ENCODE measurements at places on chromosomes 16 and 17.
A peak's percentile ranks its signal among the peaks of the same experiment; 100 is the strongest.

GRCh38 chr16:71347146-71347545, 11.4 kb upstream of the CALB2 start:
- DNase-seq: no peak

- no peak for DNase-seq
Measured at GRCh38 chr17:43982171-43982570, 22.3 kb upstream of the NAGS start.

GRCh38 chr17:8867361-8867981, at the start of gene PIK3R6:
Gene PIK3R6, minus strand, starts transcription at chr17:8867674. Its CDS starts 17,880 bp downstream, at chr17:8849794.
- peak; percentile 15 for DNase-seq

DNA sequence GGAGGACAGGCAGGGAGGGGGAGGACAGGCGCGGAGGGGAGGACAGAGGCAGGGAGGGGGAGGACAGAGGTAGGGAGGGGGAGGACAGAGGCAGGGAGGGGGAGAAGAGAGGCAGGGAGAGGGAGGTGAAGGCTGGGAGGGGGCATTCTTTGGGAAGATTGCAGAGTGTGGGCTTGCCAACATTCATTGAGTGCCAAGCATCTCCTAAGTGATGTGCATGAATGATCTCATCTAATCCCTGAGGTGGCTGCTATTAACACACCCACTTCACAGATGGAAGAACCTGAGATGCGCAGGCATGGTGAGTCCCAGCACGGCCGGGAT, 58.3 kb downstream of the NT5M start:
- DNase-seq: no peak

DNA sequence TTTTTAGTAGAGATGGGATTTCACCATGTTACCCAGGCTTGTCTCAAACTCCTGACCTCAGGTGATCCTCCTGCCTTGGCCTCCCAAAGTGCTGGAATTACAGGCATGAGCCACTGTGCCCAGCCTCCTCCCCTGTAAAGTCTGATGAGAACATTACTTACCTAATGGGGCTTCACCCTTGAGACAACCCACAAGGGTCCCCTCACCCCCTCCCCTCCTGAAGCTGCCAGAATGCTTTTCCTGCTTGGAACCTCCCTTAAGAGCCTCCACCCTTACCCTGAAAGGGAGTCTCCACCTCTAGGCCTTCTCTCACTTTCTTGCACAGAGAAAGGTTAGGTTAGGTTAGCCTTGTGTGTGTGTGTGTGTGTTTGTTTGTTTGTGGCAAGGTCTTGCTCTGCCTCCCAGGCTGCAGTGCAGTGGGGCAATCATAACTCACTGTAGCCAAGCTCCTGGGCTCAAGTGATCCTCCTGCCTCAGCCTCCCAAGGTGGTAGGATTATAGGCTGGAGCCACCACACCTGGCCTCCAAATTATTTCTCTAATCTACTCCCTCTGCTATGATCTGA, 8.9 kb downstream of the SLC5A11 start:
- DNase-seq: no peak

DNA sequence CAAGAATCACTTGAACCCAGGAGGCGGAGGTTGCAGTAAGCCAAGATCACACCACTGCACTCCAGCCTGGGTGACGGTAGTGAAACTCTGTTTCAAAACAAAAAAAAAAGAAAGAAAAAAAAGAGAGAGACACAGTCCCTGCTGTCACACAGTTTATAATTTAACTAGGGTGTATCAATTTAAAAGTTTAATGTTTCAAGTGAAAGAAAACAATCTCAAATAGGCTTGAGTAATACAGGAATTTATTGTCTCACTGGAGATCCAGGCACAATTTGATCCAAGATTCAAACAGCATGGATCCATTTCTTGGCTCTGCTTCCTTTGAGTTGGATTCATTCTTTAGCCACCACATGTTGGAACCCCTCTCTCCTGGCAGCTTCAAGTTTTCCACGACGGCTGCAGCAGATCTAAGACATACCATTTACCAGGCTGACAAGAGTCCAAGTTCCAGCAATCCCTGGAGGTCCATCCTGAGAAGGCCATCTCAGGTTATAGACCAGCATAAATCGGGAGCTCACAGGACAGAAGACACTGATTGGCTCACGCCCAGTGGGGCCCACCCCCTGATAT, 97.5 kb downstream of the YPEL2 start:
- DNase-seq: no peak

GRCh38 chr16:53024045-53024444, 28.7 kb downstream of the CHD9NB start:
- DNase-seq: no peak

DNA sequence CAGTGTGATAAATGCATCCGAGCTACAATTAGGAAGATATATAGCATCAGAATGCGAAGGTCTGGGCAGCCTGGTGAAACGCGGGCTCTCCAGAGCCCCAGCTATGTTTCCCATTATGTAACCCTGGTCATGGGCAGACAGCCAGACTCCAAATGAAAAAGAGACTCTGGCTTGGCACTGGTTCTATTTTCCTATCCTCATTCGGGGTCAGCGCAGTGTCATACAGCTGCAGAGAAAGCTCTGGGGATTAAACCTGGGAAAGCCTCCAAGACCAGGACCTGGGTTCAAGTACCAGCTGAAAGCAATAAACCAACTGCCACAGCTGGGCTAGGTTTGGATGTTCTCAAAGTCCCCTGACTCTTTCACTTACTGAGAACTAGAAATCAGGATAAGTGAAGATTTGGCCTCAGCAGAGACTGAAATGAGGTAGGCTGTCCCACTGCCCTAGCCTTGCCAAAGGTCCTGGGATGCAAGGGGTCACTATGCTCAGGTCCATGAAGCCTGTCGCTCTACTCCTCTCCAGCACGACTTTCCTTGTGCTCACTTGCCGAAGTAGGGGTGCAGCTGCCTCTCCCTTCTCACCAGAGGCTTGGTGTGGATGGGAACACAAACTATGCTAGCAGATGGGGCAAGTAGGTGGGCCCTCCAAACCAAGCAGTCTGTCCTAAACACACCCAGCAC, 123.8 kb downstream of the SMG6 start:
- DNase-seq: no peak

GRCh38 chr16:73275024-73275423, 227.1 kb upstream of the ZFHX3 start:
- no peak for DNase-seq

DNA sequence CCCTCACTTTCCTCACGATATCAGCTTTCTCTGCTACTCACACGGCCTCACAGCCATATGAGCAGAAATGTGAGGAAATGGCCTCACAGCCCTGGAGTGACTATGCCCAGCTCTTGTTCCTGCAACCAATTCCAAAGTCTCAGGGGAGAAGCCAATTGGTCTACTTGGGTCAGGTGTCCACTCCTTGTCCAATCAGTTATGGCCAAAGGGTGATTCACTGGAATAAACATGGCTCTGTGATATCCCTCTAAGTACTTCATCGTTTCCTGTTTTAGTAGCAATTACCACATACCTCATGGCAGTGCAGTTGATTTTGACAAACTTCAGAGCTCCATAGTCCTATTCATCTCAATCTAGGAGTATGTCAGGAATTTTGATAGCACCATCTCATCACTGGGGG, 195.4 kb downstream of the KATNIP start:
- peak; percentile 4 for DNase-seq

GRCh38 chr16:2424061-2425007, 4.9 kb upstream of the CCNF start:
- DNase-seq: no peak

DNA sequence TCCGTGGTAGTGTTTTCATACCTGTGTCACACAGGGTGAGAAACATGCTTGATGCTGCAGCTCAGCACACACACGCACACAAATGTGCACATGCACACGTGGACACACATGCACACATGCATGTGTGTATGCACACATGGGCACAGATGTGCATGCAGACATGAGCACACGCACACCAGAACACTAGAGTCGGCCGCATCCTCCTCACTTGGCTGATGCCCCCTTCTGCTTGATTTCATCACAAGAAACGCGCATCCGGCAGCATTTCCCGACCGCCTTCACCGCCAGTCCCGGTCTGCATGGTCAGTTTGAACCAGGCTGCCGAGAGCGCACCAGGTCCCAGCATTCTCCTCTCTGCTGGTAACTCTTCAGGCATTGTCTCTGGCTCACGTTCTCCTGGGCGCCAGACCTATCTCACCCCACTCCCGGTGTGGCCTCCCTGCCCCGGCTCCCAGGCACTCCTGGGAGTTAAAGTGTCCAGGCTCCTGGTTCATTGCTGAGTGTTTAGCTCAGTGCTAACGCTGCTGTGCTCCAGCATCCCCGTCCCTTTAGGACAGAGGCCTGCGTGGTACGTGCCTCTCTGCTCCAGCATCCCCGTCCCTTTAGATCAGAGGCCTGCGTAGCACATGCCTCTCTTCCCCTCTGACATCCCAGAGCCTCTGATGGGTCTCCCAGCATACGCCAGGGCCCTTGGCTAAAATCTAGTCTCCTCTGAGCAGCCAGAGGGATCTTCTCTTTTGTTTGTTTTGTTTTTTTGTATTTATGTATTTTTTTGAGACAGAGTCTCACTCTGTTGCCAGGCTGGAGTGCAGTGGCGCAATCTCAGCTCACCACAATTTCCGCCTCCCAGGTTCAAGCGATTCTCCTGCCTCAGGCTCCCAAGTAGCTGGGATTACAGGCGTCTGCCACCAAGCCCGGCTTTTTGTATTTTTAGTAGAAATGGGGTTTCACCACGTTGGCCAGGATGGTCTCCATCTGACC, 16.0 kb downstream of the BAIAP2 start:
- no peak for DNase-seq

- DNase-seq: no peak
Measured at GRCh38 chr17:28685366-28685765, 23.4 kb downstream of the SUPT6H start.

DNA sequence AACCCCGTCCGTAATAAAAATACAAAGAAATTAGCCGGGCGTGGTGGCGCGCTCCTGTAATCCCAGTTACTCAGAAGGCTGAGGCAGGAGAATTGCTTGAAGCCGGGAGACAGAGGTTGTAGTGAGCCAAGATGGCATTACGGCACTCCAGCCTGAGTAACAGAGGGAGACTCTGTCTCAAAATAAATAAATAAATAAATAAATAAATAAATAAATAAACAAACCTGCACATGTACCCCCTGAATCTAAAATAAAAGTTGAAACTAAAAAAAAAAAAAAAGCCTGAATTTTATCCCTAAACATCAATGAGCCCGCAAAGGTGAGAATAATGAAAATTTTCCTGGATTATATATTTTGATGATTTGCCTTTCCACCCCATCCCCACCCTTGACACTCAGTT, 124.7 kb downstream of the CDH11 start:
- no peak for DNase-seq

- no peak for DNase-seq
Measured at GRCh38 chr17:83090444-83091256, 11.2 kb downstream of the METRNL start.

DNA sequence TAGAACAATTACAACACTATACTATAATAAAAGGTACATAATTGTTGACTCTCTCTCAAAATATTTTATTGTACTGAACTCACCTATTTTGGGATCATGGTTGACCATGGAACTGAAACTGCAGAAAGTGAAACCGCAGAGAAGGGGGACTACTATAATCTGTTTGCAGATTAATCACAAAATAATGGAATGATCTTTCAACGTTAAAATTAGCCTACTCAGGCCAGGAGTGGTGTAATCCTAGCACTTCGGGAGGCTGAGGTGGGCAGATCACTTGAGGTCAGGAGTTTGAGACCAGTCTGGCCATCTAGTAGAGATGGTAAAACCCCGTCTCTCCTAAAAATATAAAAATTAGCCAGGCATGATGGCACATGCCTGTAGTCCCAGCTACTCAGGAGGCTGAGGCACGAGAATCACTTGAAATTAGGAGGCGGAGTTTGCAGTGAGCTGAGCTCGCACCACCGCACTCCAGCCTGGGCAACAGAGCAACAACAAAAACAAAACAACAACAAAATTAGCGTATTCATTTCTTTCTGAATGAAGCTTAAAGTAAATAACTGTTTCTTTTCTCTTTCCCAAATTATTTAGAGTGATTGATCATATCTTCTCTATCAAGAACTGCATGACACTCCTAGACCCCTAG, 45.6 kb downstream of the IKZF3 start:
- no peak for DNase-seq

DNA sequence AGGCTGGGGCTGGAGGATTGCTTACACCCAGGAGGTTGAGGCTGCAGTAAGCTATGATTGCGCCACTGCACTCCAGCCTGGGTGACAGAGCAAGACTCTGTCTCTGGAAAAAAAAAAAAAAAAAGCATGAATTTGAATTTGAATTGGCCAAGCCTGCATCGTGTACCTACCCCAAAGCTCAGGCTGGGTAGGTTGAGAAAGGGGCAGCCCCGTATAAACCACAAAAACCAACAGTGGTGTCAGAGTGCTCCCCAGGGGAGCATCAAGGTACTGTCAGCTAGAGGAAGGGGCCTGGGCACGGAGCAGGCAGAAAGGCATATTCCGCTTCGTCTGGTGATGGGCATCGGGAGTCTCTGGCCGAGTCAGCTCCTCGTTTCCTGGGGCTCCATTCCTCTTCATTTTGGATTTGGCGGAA, 40.9 kb downstream of the RAP1GAP2 start:
- no peak for DNase-seq

DNA sequence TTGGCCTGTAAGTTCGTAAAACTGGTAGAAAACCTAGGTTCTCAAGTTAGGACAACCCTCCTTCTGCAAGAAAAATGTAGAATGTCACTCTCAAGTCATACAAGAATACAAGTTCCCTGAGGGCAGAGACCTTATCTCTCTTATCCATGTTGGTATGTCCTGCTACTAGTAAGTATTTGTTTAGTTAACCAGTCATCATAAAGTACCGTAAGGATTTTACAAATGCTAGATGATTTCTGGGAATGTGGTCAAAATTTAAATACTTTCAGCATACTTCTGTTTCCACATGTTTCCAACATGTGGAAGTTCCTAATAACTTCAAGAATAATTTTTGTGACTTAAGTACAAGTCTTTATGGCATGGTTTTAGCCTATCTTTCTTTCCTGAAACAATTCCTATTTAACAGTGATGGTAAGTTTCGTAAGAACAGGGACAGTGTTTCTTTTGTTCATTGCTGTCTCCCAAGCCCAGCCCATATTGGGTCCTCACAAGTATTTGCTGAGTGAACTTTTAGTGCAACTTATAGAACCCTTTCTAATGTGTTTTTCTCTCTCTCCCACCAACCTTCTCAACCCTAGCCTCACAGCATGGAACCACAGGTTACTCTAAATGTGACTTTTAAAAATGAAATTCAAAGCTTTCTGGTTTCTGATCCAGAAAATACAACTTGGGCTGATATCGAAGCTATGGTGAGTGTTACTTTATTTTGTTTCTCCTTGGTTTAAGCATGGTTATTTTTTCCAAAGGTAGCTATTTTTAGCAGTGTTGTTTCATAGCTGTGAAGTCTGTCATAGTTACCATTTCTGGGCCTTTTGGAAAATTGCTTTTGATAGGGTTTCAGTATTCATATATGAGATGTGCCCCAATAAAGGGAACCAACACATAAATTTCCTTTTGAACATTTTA, 4.5 kb downstream of the NBR1 start:
- DNase-seq: no peak

GRCh38 chr16:78962457-78962929, 638.0 kb downstream of the MAF start:
- no peak for DNase-seq

DNA sequence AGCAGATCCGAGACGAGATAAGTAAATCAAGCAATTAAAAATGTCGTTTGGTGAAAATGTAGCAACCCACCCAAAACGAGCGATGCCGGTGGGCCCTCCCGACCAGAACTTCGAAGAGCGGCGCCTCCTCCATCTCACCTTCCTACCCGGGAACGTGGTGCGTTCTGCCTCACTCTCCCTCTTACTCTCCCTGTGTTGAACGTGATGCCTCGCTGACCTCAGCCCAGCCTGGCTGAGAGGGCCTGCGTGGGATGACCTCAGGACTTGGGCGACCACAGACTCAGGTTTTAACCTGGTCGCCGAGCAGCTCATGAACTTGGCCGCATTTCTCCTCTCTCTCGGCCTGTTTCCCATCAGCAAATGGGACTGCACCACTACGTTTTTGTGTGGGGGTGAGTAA, 69.7 kb upstream of the RPL38 start:
- no peak for DNase-seq

- no peak for DNase-seq
Measured at GRCh38 chr17:52546990-52547389, 388.5 kb upstream of the CA10 start.
